Heart left ventricle (tissue), 16 donors: ENCODE measurements at places on chromosomes 3 and 15.

DNA sequence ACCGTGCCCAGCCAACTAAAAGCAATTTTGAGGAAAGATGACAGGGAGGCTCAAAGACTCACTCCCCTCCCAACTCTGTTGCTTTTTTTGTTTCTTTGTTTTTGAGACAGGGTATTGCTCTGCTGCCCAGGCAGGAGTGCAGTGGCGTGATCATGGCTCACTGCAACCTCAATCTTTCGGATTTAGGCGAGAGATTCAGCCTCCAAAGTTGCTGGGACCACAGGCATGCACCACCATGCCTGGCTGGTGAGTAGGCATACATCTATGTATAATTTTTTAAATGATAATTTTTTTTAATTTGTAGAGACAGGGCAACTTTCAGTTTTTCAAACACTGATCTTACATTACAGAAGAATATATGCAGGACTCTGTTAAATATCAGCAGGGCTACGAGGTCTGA, 15.8 kb upstream of the THUMPD3 start:
- no peaks in the 10 kb centered on the region for H3K27me3 ChIP-seq
- no peak overlapping the region for H3K4me3 ChIP-seq
- H3K27ac ChIP-seq: no peak overlapping the region
- no peaks in the 10 kb centered on the region for H3K36me3 ChIP-seq
- H3K4me1 ChIP-seq: no peaks in the 10 kb centered on the region

GRCh38 chr3:73407577-73407976, 217.2 kb downstream of the PDZRN3 start:
- H3K27ac ChIP-seq: no peak overlapping the region
- no peaks in the 10 kb centered on the region for H3K27me3 ChIP-seq
- DNase-seq: no peak

GRCh38 chr3:65975032-65975431, 63.7 kb downstream of the MAGI1 start:
- no peaks in the 10 kb centered on the region for H3K36me3 ChIP-seq
- H3K4me1 ChIP-seq: peaks cover 36% of the 10 kb centered on the region
- no peaks in the 10 kb centered on the region for H3K27me3 ChIP-seq
- H3K4me3 ChIP-seq: no peak overlapping the region
- DNase-seq: no peak

DNA sequence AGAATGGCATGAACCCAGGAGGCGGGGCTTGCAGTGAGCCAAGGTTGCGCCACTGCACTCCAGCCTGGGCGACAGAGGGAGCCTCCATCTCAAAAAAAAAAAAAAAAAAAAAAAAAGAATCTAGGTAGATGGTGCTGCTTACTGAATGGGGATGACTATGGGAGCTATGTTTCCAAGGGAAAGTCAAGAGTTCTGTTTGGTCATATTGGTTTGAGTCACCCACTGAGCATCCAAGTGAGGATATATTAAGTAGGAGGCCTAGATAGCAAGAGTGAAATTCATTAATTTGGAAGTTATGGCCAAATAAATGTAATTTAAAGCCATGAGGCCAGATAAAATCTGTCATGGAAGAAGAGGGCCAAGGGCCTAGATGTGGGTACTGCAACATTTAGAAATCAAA, 9.0 kb upstream of the UACA start:
- no peak overlapping the region for H3K4me3 ChIP-seq
- no peak overlapping the region for H3K27ac ChIP-seq
- H3K36me3 ChIP-seq: no peaks in the 10 kb centered on the region
- no peaks in the 10 kb centered on the region for H3K27me3 ChIP-seq

- H3K36me3 ChIP-seq: no peaks in the 10 kb centered on the region
- no peak for DNase-seq
- no peak overlapping the region for H3K27ac ChIP-seq
- H3K27me3 ChIP-seq: no peaks in the 10 kb centered on the region
Observed at GRCh38 chr3:9784965-9785364, 7.3 kb downstream of the TADA3 start.

DNA sequence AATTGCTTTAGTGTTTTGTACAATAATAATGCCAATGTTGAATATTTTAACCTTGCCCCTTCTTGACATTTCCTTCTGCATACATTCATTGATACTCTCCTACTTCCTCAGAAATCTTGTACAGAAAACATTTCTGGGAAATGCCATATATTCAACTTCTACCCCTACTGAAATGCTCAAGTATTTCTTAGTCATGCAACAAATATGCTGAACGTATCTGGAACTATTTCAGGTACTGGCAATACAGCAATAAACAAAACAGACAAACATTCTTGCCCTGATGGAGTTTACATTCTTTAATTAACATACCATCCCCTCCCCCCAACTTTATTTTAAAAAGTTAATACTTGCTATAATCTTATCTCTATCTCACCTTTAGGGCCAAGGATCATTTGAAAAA, 147.2 kb downstream of the STAG1 start:
- no peaks in the 10 kb centered on the region for H3K4me1 ChIP-seq
- no peak overlapping the region for H3K4me3 ChIP-seq
- H3K36me3 ChIP-seq: peaks cover 37% of the 10 kb centered on the region

GRCh38 chr3:11212784-11213183, 58.5 kb downstream of the HRH1 start:
- peaks cover 6% of the 10 kb centered on the region for H3K4me1 ChIP-seq
- no peak overlapping the region for H3K27ac ChIP-seq
- no peak overlapping the region for H3K4me3 ChIP-seq
- DNase-seq: no peak

GRCh38 chr3:69241769-69242168, 119.4 kb upstream of the LMOD3 start:
- DNase-seq: no peak
- H3K4me1 ChIP-seq: peaks cover 15% of the 10 kb centered on the region
- H3K27me3 ChIP-seq: no peaks in the 10 kb centered on the region
- H3K36me3 ChIP-seq: no peaks in the 10 kb centered on the region
- no peak overlapping the region for H3K4me3 ChIP-seq

GRCh38 chr3:48434591-48435222, 4.8 kb upstream of the PLXNB1 start:
- H3K4me1 ChIP-seq: peaks cover 28% of the 10 kb centered on the region
- no peak overlapping the region for H3K27ac ChIP-seq
- H3K27me3 ChIP-seq: no peaks in the 10 kb centered on the region
- peaks cover 17% of the 10 kb centered on the region for H3K36me3 ChIP-seq

DNA sequence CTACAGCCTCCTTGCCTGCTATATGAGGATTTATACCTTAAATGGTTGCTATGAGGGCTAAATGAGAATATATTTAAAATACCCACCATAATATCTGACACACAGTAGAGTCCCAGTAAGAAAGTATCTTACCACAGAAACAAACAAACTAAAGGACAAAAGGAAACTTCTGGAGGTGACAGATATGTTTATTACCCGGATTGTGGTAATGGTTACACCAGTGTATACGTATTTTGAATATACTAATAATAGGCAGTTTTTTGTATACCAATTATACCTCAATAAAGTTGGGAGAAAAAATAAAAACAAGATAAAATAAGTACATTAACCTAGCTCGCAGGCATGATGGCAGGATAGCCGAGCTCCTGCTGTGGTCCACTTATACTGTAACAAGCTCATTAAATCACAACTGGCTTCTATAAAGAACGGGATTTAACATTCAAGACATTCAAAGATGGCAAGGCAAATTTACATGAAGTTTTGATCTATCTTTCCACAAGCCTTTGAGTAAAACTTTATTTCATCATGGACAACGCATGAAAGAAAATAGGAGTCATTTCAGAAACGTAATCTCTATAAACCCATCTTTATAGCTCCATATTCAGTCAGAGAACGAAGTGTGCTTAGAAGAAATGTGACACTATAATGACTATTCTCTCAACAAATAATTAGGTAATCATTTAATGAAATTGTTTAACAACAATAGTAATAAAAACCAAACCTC, 1.5 kb downstream of the RPN1 start:
- peaks cover 17% of the 10 kb centered on the region for H3K4me1 ChIP-seq
- H3K27ac ChIP-seq: no peak overlapping the region
- peaks cover 12% of the 10 kb centered on the region for H3K36me3 ChIP-seq
- H3K4me3 ChIP-seq: peak overlapping the region; percentile 89
- DNase-seq: no peak

- H3K4me3 ChIP-seq: no peak overlapping the region
- DNase-seq: no peak
- no peaks in the 10 kb centered on the region for H3K36me3 ChIP-seq
Observed at GRCh38 chr3:99783011-99783573, 34.6 kb upstream of the CMSS1 start.

DNA sequence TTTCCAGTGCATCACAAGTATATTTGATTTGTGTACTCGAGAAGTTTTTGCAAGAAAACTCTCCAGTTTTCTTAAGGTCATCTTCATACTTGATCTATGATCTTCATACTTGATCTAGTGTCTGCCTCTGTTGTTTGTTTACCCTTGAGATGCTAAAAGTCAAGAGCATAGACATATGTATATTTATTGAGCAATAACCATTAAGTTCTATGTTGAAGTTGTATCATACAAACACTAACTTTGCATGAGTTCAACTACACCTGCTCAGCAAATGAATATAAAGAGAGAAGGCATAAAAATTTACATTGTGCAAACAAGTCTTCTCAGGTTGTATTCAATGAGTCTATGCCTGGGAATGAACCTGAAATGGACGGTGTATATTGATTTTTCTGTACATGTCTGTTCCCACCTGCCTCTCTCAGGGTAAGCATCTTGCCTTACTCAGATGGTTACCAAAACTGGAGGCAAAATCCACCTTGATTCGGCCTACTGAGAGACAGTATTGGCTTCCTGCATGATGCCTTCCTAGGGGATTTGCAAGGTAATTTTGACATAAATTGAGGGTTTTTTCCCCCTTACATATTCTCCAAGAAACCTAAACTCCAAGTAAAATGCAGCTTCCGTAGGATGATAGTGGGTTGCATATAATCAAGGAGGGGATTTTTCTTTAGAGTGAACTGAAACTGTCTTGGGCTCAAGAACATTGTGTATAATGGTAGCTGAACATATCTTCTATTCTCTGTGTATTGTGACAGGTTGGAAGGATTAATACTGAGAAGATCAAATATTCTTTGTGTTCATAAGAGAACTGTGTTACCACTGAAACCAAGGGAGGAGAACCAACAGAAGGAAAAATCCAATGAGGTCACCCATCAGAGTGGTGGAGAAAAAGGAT, 110.4 kb downstream of the FILIP1L start:
- H3K4me3 ChIP-seq: no peak overlapping the region
- peak overlapping the region; percentile 15 for H3K27ac ChIP-seq
- no peak for DNase-seq
- H3K27me3 ChIP-seq: no peaks in the 10 kb centered on the region
- H3K36me3 ChIP-seq: no peaks in the 10 kb centered on the region

DNA sequence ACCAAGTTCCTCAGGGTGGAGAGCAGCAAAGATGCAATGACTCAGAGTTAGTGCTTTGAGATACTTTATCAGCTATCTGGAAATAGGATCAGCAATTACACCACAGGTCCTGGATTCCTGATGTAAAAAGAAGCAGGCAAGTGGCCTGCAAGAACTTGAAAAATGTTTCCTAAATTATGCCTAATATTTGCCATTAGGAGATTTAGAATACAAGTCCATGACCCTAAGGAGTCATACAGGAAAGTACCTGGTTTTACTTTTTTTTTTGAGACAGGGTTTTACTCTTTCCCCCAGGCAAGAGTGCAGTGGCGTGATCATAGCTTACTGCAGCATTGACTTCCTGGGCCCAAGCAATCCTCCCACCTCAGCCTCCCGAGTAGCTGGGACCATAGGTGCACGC, 78.8 kb upstream of the CRBN start:
- no peaks in the 10 kb centered on the region for H3K27me3 ChIP-seq
- H3K27ac ChIP-seq: no peak overlapping the region
- H3K4me1 ChIP-seq: no peaks in the 10 kb centered on the region
- no peak overlapping the region for H3K4me3 ChIP-seq
- no peak for DNase-seq
- no peaks in the 10 kb centered on the region for H3K36me3 ChIP-seq

DNA sequence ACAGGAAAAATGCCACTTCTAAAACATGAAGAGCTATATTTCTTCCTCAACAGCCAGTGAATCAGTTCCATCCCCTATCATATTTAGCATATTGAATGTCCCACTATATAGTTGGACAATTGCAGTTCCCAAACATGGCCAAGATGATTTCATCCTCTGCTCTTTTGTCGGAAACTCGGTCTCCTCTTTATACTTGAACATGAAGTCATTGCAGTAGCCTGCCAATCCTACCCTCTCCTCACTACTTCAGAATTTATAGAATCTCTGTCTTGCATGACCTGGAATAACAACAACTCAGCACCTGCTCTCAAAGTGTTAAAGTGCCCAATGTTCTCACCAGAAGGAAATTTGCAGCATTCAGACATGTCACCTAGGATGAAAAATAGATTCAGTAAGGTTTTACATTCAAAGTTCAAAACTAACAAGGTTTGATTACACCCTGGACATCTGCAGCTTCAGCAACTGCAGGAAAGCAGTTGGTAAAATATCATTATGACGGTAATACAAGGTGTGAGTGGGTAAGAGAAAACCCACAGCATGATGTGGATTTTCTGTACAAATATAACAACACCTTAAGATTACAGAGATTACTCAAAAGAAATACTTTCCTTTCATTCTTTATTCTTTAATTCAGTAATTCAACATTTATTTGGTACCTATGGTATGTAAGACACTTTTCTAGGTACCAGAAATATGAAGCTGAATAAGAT, 52.5 kb downstream of the TP63 start:
- no peaks in the 10 kb centered on the region for H3K4me1 ChIP-seq
- no peak overlapping the region for H3K27ac ChIP-seq
- DNase-seq: no peak
- no peak overlapping the region for H3K4me3 ChIP-seq
- H3K36me3 ChIP-seq: no peaks in the 10 kb centered on the region

DNA sequence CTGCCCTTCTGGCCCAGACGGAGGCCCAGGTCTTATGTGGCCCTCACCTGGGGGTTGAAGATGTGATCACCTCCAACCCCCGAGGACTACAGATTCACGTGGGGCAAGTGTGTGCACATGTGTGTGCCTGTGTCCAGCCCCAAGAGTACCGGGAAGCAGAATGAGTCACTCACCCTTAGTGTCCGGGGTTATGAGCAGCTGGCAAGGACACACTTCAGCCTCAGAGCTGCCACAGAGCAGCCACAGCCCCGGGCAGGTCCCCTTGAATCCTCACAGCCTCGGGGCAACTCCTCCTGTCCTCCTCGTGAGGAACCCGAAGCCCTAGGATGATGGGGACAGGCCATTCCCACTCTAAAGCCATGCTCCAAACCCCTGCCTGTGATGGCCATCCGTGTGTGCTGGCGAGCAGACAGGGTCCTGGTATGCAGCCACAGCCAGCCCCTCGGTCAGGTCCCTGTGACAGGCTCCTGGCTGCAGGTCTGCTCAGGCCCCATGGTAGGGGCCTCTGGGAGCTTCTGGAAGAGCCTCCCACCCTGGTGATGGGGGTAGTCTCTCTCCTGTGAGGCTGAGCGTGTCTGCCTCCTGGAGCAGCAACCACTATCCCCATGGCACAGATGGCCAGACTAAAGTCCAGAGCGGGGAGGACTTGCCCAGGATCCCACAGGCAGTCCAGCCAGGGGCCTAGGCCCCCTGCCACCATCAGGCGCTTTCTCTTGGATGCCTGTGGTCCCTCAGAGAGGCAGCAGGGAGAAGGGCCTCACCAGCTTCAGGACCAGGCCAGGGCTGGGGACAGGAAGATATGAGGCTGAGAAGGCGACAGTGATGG, 852 bp downstream of the STAB1 start:
- no peaks in the 10 kb centered on the region for H3K27me3 ChIP-seq
- peaks cover 90% of the 10 kb centered on the region for H3K4me1 ChIP-seq
